ENCODE measurements at places on chromosomes 4 and X.

GRCh38 chr4:17681281-17682221 lies 67.1 kb downstream of the MED28 start:
- no peak for DNase-seq

GRCh38 chrX:93985344-93986307 lies 311.6 kb downstream of the FAM133A start:
- DNase-seq = no peak

DNA sequence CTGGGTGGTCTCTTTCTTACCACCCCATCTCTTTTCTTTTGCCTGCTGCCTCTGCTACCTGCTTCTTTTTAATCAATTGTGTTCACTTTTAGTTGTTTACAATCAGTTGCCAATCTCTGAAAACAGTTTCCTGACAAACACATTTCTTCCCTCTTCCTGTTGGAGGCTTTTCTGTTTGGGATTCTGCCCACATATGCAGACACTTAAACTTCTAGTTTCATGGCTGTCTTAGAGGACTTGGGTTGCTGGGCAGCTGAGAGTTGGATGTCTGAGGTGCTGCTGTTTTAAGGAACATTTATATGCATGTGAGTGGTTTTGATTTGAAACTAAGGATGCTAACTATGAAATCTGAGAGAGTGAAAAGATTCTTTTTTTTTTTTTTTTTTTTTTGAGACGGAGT lies 112.3 kb upstream of the LIMCH1 start:
- DNase-seq = no peak

- DNase-seq = no peak
Observed at GRCh38 chr4:98775672-98776071, 117.3 kb upstream of the TSPAN5 start.

- DNase-seq = no peak
Observed at GRCh38 chr4:82194329-82194728, 179.5 kb downstream of the HNRNPD start.

DNA sequence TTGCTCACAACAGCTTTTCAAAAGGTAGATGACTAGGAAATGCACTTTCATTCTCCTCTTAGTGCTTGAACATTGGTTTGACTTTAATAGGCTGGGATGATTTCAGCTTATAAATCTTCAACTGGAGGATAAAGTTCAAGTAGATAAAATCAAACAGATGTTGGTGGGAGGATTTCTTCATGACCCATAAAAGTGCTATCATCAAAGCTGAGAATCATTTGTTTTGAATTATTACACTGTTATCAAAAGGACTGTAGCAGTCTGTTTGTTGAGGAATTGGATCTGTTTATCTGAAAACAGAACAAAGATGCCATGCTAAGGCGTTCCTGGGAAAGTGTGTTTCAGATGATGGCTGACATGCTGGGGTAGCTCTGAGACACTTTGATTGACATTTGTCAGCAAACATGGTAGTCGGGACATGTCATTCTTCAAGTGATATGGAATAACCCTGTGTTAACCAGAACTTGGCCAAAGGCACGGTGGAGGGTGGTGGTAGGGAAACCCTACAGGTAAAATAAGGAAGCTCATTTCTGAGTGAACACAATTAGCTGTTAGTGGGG lies 304.0 kb upstream of the PITX2 start:
- DNase-seq = no peak

- no peak for DNase-seq
Observed at GRCh38 chr4:13496605-13497004, 12.5 kb upstream of the RAB28 start.

- no peak for DNase-seq
Observed at GRCh38 chr4:75321484-75321883, 192.7 kb downstream of the RCHY1 start.

GRCh38 chr4:67674098-67674497 lies 26.9 kb downstream of the UBA6 start:
- no peak for DNase-seq

DNA sequence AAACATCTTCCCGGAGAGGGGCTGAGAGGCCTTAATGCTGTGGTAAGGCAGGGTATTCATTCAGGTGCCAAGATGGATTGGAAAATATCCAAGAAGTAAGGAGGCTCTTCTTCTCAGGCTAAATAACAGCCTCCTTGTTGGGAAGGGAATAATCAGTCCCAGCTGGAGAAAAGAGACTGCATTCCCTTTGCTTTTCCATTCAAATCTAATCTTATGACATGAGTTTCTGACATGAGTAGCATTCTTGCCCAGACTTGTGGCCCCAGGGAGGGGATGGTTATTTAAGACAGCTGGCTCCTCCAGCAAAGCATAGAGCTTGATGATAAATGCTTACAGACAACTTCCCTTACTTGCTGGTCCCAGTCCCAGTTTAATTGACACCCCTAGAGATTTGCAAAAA lies 98.3 kb downstream of the DCLK2 start:
- DNase-seq = no peak

DNA sequence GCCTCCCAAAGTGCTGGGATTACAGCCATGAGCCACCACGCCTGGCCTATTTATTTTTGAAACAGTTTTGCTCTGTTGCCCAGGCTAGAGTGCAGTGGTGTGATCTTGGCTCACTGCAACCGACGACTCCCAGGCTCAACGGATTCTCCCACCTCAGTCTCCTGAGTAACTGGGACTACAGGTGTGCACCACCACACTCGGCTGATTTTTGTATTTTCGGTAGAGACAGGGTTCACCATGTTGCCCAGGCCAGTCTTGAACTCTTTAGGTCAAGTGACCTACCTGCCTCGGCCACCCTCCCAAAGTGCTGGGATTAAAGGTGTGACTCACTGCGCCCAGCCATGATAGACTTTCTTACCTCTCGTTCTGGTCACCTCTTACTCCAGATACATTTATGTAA lies 124.0 kb downstream of the UBE2K start:
- no peak for DNase-seq

DNA sequence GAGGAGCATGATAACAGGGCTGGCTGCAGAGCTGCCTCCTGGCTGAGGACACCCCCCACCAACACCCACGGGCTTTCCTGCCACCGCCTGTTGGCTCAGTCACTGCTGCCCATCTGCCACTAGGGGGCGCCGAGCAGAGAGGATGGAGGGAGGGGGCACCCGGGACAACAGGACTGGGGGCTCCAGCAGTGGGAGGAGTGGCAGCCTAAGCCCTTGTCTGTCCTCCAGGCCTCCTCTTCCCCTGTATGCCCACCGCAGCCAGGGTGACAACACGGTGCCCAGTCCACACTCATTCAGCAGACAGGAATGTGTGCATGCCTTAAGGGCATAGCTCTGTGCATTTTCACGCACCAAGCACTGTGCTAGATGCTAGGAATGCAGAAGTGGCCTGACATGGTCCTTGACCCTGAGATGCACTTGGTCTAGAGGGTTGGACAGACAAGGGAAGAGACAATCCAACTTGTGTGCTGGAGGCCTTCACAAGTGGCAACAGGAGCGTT lies 149.9 kb downstream of the AMMECR1 start:
- peak; percentile 1 for DNase-seq

GRCh38 chr4:139963708-139964107 lies 190.3 kb downstream of the MAML3 start:
- DNase-seq = no peak

- no peak for DNase-seq
Observed at GRCh38 chrX:30153175-30153880, 62.0 kb upstream of the MAGEB2 start.

All from hypothalamus (tissue), 51 donors.